ENCODE measurements at places on chromosomes 12 and 14.

- no peak for DNase-seq
Measured at GRCh38 chr12:132631666-132632065, 13.1 kb downstream of the P2RX2 start.

GRCh38 chr14:92252323-92252722 is 70.6 kb upstream of the SLC24A4 start:
- DNase-seq: no peak

DNA sequence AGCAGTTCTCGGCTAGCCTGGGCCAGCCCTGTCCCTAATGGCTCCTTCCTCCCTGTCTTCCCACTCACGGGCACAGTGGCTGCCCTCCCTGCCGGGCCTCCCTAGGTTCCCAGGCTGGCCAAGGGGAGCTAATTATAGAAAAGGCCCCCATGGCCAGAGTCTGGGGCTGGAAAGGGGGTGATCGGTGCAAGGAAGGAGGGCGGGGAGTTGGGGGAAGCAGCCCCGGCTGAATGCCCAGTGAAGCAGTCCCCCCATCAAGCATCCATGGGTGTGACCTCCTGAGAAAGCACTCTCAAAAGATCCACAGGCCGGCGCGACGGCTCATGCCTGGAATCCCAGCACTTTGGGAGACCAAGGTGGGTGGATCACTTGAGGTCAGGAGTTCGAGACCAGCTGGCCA is 54.9 kb downstream of the TESC start:
- no peak for DNase-seq

GRCh38 chr14:50929506-50929905 is 14.8 kb downstream of the PYGL start:
- no peak for DNase-seq

- peak; percentile 36 for DNase-seq
Measured at GRCh38 chr12:52056801-52057637, 5.8 kb downstream of the NR4A1 start.
